ENCODE measurements at places on chromosomes 12 and 14.

DNA sequence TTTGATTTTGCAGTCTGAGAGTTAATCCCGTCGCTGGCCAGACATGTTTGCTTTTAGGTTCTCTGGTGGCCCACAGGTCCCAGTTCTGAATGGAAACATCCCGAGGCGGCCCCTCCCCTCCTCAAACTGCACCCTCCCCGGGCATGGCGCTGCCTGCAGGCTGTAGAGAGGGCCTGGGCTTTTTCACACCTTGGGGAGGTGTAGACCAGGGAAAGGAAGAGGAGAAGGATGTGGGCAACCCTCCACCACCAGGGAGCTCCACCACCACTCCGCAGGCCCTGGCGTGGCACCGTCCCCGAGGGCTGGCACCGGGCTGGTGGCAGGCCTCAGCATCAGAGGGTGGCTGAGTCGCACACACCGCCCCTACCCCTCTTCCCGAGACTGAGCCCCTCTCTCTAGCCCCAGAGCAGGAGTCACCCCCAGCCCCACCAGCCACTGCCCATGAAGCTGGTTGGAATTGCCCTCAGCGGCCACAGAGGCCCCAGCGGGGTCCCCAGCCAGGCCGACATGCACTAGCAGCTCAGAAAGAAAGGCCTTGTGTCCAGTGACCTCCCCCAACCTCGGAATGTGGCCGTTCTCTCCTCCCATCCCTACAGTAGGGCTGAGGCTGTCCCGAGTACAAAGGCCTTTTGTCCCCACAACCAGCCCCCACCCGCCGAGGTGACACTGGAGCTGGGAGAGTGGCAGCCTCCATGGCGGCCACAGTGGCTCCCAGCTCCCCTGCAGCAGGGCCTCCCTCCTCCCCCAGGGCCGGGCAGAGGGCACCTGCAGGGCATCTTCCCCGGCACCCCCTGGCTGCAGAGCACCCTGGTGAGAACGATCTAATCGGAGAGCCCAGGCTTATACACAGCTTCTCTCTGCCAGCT lies 23.5 kb upstream of the INF2 start:
- peak; percentile 24 for DNase-seq

- DNase-seq = no peak
These were observed 114.6 kb upstream of the MAP1LC3B2 start for GRCh38 chr12:116444590-116444943.

GRCh38 chr14:75041613-75042012 lies 9.7 kb downstream of the MLH3 start:
- no peak for DNase-seq

- DNase-seq = no peak
These were observed 6.4 kb downstream of the PRR4 start for GRCh38 chr12:10842862-10843261.

GRCh38 chr12:8559676-8560075 lies 19.0 kb upstream of the CLEC4E start:
- DNase-seq = no peak

GRCh38 chr12:8785499-8785898 lies 36.9 kb upstream of the A2ML1 start:
- no peak for DNase-seq

DNA sequence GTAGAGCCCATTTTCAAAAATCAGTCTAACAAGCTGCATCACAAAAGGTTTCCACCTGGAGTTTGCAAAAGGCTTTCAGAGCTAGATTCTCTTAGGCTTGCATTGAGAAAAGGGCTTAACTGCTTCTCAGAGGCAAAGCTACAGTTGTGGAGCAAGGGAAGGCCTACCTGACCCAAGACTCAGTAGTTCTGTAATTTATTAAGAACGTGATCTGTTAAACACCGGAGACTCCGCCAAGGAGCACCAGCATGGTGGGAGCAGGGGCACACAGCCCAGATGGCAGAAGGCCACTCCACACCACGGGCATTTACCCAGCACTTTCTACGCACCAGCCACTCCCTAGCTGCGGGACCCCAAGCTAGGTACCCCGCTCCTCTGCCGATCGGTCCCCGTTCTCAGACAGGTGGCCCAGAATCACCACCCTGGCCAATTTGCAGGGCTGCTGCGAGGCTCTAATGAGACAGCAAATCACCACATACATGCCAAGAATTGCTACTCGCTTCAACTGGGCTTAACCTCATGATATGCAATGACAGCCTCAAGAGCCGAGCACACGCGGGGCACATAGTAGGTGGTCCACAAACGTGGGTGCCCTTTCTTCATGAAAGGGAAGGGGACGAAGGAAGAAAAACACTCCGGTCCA lies 1.5 kb downstream of the ITPK1 start:
- peak; percentile 13 for DNase-seq

GRCh38 chr12:105888696-105889095 lies 250.1 kb downstream of the NUAK1 start:
- no peak for DNase-seq

DNA sequence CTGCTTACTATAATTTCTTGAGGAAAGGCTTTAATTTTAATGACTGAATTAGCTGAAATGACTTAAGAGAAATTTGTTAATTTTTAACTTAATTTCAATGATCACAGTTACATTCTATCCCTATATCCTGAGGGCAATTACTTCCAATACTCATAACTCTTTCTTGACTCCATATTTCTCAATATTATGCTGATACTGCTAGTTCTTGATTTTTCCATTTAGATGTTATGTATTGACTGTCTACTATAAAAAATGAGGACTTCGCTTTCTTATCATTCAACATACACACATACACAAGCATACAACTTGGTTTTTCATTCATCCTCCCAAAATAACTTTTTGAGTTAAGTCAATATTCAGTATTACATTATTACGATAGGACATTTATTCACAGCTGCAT lies 176.2 kb downstream of the PHLDA1 start:
- DNase-seq = no peak

- no peak for DNase-seq
These were observed 386.7 kb downstream of the LRIG3 start for GRCh38 chr12:58533652-58534051.

DNA sequence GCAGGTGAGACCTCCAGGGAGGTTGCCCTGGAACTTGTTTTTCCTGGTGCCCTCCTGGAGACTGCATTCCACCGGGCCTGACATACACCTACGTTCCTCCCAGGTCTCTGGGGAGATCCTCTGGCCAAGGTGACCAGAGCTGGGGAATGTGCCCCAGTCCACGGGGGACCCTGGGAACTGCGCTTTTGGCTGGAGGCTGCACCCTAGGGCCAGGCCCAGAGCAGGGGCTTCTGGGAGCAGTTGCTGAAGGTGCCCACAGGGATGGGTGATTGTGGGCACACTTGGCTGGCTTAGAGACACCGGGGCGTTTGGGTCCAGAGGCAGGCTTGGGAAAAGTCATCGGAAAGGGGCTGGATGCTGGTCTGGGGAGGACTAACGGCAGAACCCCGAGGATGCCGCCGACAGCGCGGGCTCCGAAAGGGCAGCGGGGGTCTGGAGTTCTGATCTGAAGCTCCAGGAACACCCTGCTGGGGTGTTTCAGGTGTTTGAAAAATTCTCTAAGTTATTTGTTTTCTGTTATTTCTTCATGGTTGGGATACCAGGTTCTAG lies 36.5 kb upstream of the TDRD9 start:
- no peak for DNase-seq
